ENCODE measurements at places on chromosomes 16 and 17.

DNA sequence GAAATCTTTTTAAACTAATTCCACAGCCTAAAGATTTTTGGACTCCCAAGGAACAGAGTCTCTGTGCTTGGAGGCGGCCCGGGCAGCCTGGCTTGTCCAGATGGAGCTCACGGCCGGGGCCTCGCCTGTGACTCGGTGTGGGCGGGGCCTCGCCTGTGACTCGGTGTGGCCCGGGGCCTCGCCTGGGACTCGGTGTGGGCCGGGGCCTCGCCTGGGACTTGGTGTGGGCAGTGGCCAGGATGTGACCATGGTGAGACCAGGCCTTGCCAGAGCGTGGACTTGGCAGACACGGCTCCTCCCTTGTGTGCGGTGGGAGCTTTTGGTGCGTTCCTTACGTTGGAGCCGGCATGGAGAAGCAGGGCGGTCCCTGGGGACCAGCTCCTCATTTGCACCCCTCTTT is 92.3 kb downstream of the METRNL start:
- no peak for DNase-seq

- no peak for DNase-seq
Observed at GRCh38 chr16:11597235-11598095, 10.7 kb upstream of the LITAF start.

DNA sequence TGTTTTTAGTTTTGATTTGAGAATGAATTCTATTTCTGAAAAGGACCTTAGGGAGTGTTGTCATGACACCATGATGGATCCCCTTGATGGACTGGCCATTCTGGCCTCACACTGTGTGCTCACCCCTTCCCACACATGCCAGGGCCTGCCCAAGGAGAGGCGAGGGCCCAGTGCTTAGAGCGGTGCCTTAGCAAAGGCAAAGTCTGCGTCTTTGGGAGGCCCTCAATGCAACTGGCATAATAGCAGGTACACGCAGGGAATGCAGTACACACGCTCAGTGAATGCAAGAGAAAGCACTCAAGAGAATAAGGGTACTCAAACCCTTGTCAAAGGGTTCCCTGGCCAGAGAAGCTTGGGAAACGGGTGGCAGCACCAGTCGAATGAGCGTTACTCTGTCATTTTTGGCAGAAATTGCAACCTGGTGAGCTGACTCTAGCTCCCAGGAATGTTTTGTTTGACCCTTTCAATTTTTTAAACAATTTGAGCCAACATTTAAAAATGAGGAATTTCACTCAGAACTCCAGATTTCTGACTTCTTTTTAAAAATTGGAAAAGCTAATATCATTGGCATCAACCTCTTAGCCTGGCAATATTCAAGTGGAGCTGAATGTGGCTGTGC is 32.1 kb downstream of the NKD1 start:
- no peak for DNase-seq

DNA sequence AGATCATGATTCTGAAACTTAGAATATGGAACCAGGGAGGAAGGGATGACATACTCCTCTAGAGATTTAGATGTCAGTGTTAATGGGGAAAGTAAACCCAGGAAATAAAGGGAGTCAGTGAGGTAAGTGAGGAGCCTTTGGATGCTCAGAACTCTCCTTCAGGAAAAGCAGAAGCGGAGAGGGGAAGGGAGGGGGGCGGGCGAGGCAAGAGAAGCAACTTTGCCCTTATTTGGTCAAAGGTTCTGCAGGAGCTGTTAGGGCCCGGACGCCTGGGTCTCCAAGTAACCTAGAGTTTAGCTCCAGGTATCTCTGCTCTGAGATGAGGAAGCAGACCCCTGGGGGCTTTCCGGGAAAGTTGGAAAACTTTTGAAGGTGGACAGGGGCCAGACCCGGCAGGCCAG is 1.3 kb downstream of the PFN1 start:
- no peak for DNase-seq

DNA sequence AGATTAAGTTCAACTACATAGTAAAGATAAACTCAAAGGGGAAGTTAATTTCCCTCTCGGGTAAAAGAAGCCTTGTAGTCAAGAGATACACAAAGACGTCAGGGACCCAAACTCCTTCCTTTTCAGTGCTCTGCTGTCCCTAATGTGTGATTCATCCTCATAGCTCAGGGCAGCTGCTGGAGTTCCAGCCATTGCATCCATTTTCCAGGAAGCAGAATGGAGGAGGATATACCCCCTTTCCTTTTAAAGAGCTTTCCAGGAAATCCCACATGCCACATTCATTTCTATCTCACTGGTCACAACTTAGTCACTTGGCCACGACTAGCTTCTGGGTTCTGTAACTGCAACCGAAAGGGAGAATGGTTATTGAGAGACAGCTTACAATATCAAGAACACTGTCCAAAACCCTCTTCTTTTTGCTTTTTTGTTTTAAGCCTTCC is 95.3 kb downstream of the SOCS1 start:
- DNase-seq = no peak

- no peak for DNase-seq
Observed at GRCh38 chr16:87666919-87667318, 64.6 kb downstream of the JPH3 start.

DNA sequence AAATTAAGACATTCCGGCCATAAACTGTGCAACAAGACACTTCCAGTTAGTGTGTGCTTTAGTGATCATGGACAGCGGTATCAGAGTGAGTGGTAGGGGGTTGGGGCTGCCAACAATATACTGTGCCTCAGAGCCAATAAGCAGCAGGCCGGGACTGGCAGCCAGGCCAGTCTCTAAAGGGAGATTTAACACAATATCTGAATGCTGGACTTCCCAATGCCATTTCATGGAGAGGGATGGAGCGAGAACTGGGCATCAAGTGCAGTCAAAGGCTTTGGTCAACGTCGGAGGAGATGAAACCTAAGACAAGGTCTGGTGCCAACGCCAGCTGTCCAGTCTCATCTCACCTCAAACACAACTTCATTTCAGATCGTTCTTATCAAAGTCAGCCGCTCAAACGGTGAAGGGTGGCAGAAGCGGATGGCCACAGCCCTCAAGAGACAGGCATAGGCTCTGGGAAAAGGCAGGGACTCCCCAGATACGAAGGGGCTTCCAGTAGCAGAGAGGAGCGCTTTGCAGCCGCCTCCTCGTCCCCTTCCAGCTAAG is 935 bp downstream of the USP32 start:
- DNase-seq = no peak

- no peak for DNase-seq
Observed at GRCh38 chr17:413016-413350, 60.4 kb upstream of the RPH3AL start.

- no peak for DNase-seq
Observed at GRCh38 chr17:79627766-79628690, 17.2 kb upstream of the RBFOX3 start.

DNA sequence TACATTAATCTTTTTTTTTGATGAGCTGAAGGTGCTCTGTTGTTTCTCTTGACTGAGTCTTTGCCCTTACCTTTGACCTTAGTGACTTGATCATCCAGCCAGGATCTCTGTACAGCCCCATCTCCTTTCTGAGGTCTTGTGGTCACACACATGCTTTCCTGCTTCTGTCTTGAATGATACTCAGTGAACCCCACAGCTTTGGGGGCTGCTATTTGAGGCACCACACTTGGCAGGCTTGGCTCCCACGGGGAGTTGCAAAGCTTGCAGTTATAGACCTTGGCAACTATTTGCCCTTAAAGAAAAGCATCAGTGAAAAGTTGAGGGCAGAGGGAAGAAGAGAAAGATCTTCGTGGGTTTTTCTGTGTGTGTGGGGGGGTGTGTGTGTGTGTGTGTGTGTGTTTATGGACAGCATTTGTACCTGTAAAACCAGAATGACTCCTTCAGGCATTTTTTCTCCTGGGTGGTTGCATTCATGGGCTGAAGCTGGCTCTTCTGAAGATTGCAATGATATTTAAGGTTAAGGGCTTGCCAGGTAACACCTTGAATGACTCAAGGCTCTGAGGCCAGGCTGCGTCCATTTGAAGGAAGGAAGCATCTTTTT is 101.6 kb downstream of the MSI2 start:
- no peak for DNase-seq

DNA sequence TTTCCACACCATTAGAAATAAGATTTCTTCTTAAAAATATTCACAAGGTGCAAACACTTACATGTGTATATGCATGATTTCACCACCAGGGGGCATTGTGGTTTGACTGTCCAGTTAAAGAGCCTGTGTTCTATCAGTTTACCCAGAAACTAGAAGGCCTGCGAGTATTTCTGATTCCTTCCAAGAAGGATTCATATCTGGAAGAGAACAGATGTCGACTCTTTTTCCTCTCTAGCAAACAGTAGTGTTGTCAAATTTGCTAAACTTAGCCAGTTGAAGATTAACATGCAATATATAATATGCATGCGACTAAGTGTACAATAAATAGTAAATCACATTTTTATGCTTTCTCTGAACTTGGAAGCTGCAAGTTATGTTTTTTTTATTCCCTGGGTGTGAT is 404.1 kb downstream of the WWOX start:
- no peak for DNase-seq

All from stimulated activated CD8-positive, alpha-beta memory T cell treated with anti-CD3 and anti-CD28 coated beads, Interleukin-7, amount 100 ng/mL, for 1 hour (primary cell).